A549 (cell line): ENCODE measurements at places on chromosomes 6 and 20.
A peak's percentile ranks its signal among the peaks of the same experiment; 100 is the strongest.

DNA sequence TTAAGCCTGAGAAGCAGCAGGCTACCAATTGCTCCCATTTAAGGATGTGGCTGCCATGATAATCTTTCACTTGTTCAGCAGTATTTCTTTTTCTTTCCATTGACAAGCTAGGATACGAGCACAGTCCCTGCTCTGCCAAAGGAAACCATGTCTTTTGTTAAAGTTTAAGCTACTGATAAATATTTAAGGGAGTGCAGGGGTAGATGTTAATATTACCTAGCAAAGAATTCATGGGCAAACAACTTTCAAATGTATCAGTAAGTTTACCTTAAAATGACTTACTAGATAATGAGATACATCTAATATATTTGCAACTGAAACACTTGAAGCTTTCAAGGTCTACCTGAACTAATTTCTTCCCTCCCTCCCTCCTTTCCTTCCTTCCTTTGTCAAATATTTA is 77.3 kb downstream of the OPN5 start:
- DNase-seq, result no peak

DNA sequence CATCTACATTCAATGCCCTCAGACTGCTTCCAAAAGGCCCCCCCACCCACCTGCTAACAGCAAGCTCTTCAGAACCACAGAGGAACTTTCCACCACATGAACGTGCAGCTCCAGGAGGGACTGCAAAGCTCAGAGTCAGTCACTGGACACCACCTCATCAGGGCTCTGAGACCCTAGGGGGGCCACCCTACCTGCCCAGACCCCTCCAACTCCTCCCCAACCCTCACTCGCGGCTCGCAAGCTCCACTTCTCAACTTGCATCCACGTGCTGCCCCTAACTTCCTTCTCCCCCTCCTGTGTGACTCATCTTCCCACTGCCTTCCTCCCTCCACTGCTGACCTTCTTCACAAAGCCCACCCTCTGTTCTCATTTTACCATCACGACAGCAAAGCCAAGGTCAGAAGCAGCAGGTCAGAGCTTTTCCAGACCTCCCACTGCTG is 6.5 kb downstream of the MBOAT1 start:
- DNase-seq, result no peak

DNA sequence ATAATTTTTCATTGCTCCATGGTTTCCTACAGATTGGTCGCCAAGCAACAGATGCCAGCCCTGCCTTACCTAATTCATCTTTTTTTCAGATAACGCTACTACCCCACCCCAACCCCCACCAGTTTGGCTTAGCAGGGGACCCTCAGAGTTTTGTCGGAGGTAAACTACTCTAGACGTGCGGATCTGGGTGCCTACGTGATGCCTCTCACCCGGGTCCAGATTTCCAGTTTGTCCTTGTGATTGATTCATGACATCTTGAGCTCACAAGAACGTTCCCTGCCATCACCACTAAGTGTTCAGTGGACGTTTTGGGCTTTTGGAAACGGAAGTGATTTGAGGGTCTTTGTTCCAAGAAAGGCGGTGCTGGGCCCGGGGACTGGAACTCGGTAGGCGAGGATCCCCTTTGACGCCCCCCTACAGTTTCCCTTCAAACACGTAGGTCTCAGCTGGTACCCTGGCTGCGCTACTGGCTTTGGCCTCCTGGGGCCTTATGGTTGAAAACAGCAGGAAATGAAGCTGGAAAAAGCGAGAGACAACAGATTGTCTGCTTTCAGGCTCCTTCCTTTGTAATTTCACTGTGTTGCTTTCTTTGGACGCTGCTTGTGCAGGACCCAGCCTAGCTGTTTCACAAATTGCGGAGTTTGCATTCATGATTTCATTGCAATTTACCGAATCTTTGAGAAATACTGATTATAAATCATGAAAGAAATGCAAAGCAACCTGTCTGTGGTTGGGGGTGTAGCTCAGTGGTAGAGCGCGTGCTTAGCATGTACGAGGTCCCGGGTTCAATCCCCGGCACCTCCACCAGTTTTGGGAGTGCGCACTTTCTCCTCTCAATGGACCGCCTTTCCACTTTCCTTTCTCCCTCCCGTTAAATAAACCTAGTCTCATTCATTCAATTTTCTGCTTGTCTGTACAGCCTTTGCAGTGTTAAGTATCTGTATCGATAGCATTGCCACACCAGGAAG is 81.0 kb downstream of the GPX5 start:
- peak; percentile 83 for DNase-seq

DNA sequence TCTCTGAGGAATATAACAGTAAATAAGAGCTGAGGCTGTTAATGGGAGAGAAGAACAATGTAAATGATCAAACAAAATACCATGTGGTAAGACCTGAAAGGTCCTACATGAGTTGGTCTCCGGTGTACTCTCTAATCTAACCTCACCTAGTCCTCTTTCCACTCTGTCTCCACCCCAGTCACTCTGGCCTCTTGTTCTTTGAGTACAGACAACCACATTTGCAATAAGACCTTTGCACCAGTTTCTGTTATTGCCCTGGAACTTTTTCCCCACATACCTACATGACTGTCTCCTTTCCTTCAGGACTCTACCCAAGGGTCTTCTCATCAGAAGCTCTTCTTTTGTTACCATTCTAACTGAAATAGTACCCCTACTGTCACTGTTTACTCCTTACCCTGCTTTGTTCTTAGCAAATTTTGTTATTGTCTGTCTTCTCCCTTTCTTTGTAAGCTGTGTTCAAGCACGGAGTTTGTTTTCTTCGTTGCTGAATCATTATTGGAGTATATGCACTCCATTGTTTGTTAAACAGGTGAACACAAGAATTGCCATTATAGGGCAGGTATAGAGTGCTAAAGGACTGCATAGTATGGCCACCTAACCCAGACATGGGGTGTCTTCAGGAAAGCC is 37.3 kb downstream of the MAPK14 start:
- no peak for DNase-seq

- no peak for DNase-seq
Observed at GRCh38 chr20:37114012-37114411, 18.2 kb upstream of the RBL1 start.

- DNase-seq, result no peak
Observed at GRCh38 chr6:109958626-109959025, 19.5 kb upstream of the GPR6 start.

DNA sequence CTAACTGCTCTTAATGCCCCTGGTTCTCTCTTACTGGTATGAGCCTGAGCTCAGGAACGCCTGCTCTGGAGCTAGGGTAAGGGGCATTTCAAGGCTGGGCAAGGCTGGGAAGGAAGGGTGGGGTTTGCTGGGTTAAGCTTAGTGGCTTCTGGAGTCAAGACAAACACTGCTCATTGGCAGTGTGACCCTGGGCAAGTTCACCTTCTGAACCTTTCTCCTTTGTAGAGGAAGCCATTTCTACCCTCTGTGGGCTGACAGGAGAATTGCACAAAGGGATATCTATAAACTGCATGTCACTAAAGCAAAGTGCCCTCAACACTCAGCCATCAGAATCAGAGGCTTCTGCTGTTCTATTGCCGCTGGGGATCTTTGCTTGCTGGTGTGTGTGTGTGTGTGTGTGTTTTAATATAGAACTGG is 20.3 kb upstream of the LRRN4 start:
- DNase-seq, result peak; percentile 57

- DNase-seq, result no peak
Observed at GRCh38 chr20:59131551-59132285, 31.9 kb upstream of the ZNF831 start.

- DNase-seq, result peak; percentile 1
Observed at GRCh38 chr6:135667691-135668455, 170.3 kb upstream of the AHI1 start.

DNA sequence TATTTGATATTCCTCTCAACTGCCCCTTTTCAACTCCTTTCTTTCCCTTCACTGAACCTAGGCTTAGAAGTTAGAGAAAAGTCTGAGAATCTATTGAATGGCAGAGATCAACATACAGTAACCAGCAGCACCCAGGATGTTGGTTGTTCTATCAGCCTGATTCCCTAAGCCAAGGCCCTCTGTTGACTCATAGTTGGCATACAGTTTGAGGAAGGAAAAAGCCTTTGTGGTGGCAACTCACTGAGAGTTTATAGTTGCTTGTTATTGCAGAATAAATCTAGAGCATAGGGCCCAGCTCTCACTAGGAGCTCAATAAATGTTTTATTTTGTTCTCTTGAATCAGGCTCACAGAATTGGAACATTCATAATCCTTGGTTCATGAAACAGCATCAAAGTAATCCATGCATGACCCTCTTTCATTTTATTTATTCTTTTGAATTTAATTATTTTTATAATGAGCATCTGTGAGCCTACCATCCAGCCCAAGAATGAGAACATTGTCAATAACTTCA is 119.1 kb upstream of the ADGRF1 start:
- peak; percentile 21 for DNase-seq

- no peak for DNase-seq
Observed at GRCh38 chr20:8425016-8425415, 292.9 kb downstream of the PLCB1 start.

DNA sequence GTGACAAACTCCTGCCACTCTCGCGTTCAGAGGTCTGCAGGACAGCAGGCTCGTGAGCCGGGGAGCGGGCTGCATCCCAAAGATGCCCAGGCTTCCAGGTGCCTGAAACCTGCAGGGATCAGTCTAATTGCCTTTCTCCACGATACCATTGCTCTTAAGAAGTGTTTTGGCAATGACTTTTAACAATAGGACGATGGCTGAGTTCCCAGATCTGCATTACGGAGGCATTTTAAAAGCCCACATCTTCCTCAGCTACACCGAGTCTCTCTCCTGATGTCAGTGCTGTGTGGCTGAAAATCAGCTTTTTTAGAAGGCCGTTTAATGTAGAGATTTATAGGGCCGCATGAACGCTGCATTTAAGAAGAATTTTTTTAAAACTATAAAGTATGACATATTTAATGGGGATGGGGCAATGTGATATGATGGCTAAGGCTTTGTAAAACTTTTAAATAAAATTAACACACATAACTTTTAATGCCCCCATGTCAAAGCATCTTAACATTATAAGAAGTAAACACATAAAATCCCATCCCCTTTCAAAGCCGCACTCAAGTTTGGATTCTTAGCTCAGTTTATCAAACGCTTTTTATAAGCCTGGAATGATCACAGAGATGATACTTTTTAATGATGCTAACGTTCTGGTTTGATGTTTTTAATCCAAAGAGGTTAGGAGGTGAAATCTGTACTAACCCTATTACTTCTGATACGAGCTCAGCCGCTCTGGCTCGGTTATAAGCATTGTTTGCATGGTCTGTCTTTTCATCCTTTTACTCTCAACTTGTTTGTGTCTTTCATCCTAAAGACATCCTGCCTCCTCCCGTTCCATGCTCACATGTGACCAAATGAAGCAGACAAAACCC is 386.0 kb downstream of the SMOC2 start:
- no peak for DNase-seq

GRCh38 chr6:144769142-144769541 is 484.0 kb downstream of the UTRN start:
- no peak for DNase-seq

- DNase-seq, result peak; percentile 17
Observed at GRCh38 chr6:73388433-73388799, 6.2 kb upstream of the DDX43 start.

DNA sequence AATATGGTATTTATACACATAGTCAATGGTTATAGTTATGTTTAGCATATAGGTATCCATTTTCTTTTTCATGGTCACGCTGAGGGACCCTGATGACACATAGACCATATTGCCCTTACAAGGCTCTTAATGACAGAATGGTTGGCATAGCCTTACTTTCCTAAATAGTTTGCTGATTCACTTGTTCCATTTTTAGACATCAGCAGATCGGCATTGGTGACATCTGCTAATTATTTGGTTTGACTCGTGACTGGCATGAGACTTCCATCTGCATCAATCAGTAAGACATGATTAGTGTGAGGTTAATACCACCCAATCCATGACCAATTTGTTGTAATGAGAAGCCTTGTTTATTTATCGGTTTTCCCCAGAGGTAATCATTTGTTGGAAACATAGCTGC is 309.7 kb downstream of the ALDH8A1 start:
- no peak for DNase-seq

DNA sequence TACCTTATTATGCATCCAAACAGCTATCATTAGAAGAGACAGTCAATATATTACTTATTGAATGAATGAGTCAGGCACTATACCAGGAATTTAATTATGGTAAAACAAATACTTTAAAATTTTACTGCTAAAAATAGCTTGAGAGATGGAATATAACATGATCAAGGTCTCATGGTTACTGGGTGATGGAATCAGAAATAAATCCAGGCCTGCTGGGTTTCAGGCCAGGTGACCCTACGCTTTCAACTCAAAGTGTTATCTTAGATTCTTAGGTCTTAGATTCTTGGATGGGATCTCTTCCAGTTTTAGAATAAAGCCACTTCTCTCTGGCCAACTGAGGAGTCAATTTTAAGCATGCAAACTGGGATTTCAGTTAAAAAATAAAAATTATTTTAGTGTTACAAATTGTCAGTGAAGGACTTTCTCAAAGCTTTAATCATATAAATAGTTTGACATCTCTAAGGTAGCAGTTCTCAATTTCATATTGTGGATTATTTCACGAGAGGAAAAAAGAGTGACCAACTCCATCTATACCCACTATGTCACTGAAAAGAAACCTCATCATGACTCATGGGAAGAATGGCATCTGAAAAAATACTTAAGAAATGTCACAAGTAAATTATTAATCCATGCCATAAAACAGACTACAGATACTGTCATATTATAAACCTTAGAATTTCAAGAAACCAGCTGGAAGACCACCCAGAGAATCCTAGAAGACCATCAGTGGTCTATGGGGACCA is 283.4 kb upstream of the RUNX2 start:
- DNase-seq, result no peak

DNA sequence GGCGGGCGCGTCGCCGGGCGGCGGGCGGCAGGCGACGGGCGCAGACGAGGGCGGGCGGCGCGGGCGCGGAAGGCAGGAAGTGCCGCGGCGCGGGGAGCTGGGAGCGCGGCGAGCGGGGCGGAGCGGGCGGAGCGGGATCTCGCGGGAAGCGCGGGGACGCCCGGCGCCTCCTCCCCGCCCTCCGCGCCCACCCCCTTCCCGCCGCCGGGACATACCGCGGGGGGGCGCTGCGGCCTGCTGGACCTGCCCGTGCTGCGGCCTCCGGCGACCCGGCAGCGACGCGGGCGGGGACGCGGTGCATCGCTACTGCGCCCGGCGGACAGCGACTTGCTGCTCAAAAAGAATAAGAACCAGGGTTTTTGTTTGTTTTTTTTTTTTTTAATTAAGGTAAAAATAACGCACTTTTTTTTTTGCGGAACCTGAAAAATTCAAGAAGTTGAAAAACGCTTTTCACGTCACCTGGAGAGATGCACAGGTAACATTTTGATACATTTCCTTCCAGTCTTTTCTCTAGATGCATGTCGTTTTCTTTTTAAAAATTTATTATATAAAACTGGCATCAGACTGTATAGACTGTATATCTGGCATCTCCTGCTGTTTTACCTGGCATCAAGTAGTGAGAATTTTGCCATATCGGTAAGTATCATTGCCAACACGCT is at the start of gene CENPB:
TSS of gene CENPB (minus strand) at position 76 of the 659 bp plus-strand sequence. CDS start 257 bp downstream, outside the sequence.
- peak; percentile 91 for DNase-seq

DNA sequence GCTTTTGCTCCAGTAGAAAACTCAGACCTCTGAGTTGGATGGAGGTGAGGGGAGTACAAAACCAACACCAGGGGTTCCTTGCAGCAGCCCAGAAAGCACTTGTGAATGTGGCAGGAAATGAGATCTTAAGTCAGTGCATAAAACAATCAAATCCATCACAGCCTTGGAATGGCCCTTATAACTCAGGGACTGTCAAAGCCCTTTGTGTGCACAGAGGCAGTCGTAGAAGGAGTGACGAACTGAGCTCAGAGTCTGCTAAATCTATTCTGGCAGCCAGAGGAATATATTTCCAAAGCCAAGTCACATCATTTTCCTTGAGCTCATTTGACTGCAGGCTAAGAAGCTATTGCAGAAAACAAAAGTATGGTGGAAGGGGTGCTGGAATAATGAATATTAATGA is 676.6 kb downstream of the DHX35 start:
- DNase-seq, result no peak
